ENCODE measurements at places on chromosomes 3 and 15.

DNA sequence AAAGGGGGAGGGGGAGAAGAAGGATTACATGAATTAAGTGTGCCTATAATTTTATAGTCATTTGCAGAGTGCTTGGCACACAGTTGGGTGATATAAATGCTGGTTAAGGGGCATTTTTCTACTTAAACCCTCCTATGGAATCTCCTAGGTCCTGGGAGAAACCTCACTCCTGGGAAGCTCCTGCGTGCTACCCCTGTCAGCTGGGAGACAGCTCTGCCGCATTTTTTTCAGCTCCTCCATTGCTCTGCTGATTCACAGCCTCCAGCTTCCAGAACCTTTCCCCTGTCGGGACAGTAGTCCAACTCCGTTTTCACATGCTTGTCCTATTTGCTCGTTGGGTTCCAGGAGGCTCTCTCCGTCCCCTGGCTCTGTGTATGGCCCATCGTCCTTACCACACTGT is 59.2 kb downstream of the CHRD start:
- no peak for DNase-seq

DNA sequence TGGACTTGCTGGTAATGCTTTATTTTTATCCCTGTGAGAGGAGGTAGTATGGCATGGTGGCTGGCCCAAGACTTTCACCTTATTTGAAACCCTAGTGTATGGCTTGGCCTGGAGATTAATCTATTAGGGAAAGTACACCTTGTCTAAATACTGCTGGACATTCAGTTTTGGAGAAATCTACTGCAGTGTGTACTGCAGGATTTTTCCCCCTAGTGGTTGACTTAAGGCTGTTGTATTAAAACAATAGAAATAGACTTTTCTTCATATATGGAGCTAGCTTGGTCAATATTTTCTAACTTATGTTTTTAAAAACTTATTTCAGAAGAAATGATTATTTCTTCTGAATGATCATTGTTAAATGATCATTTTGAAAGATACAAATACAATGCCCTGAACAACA is 13.9 kb upstream of the SLITRK3 start:
- DNase-seq: no peak

DNA sequence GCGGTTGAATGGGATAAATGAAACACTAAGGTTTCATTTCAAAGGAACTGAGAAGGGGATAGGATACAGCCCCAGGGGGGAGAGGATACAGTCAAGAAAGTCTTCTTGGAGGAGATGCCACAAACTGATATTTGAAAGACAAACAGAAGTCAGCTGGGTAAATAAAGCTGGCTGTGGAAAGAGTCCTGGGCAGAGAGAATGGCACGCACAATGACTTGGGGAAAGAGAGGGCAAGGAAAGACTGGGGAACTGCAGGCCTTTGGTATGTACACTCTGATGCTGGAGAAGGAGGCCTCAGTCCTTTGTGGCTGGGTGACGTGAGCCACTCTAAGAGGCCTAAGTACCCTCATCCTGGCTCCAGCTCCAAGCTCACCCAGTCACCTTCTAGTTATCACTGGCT is 45.2 kb upstream of the LMCD1 start:
- DNase-seq: no peak

GRCh38 chr3:45311327-45311726 is 77.0 kb upstream of the LARS2 start:
- DNase-seq: no peak

- DNase-seq: no peak
Measured at GRCh38 chr3:78255403-78255802, 1215.5 kb downstream of the ROBO2 start.

GRCh38 chr3:169228522-169228921 is 435.0 kb downstream of the MECOM start:
- DNase-seq: no peak

GRCh38 chr3:69723389-69723788 is 15.9 kb upstream of the MITF start:
- no peak for DNase-seq

DNA sequence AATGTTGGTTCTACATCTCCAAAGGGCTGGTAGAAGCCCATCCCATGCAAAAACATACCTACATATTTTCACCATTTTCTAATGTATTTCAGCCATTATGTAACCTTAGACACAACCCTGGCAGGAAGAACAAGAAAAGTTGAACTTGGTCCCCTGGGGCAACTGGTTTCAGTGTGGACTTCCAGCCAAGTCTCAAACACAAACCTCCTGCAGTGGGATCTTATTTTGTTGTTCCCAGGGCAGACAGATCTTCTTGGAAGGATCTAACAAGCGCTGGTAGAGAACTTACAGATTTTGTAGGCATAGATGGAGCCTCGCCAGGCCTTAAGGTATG is 96.3 kb downstream of the ADAMTS17 start:
- no peak for DNase-seq

DNA sequence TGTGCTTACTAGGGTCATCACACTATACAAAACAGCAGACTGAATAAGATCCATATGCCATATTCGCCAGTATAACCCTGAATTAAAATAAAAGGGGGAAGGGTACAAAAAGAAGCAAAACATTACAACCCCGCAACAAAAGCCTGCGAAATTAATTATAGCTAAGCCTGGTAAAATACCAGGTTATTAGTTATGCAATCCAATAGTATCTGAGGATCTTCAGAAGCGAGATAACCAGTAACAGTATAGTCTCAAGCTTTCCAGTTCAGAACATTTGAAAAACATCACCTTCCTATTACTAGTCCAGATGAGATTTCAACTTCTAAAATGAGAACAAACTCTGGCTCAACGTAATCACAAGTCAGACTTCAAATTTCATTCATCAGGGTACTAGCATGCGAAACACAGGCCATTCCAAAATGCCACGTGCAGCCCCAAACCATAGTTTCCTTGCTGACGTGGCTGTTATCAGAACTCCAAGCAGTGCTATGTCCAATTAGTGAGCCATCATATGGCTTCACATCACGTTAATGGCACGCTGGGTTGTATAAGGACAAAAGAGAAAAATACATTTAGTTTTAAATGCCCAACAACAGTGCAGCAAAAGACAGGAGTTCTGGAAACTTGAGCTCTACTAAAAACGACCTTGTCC is 1.1 kb downstream of the SSR3 start:
- peak; percentile 29 for DNase-seq

- no peak for DNase-seq
Measured at GRCh38 chr3:137103739-137104138, 146.0 kb downstream of the IL20RB start.

GRCh38 chr3:112373924-112374323 is 41.0 kb downstream of the CD200 start:
- DNase-seq: no peak

GRCh38 chr3:8450618-8451017 is 51.0 kb upstream of the LMCD1 start:
- DNase-seq: no peak

DNA sequence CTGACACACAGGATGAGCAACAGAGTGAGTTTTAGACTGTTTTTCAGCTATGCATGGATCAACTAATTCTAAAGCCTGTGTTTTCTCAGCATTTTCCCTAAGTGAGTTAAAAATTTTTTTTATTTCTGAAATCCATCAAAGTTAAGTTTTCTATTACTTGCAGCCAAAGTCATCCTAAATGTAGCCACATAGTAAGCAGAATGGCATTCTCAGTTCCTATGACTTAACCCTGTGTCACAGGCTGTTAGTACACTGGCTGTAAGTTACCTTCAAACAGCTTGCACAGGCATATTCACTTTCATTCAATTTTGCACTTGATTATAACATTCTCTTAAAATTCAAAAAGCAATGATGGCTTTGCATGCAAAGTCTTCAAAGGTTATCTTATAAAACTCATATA is 368.2 kb downstream of the OCA2 start:
- no peak for DNase-seq

DNA sequence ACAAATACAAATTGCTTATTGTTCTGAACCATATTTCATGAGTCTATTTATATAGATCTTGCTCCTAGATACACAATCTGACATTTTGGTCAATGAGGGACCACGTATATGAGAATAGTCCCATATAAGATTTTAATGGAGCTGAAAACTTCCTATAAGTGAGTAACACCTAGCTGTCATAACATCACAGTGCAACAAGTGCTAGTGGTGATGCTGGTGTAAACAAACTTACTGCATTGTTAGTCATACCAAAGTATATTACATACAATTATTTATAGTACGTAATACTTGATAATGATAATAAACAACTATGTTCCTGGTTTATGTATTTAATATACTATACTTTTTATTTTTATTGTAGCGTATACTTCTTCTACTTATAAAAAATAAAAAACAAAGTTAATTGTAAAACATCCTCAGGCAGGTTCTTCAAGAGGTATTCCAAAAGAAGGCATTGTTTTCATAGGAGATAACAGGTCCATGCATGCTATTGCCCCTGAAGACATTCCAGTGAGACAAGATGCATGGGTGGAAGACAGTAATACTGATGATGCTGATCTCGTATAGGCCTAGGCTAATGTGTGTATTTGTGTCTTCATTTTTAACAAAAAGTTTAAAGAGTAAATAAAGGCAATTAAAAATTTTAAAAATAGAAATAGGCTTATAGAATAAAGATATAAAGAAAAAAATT is 46.8 kb upstream of the NAALADL2 start:
- no peak for DNase-seq

DNA sequence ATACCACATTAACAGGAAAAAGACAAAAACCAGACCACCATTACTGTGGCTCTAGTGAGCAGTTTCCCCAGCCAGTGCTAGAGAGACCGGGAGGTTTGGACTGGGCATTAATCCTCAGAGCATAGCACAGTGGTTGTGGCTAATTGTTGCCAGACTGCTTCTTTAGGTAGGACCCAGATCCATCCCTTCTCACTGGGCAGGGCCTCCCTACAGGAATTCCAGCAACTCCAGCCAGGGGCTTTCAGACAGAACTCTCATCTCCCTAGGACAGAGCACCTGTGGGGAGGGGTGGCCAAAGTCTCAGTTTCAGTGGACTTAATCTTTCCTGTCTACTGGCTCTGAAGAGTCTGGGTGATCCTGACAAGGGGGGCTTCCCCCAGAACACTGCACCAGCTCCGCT is 759.6 kb downstream of the SQOR start:
- DNase-seq: no peak

Data from activated CD4-positive, alpha-beta T cell treated with anti-CD3 and anti-CD28 coated beads, Interleukin-2, amount 50 U/mL, for 16 hours (primary cell).